Fibroblast of skin of left biceps (primary cell): ENCODE measurements at places on chromosomes 11 and 22.
A peak's percentile ranks its signal among the peaks of the same experiment; 100 is the strongest.

- no peak for DNase-seq
Observed at GRCh38 chr22:22086501-22087158, 104.0 kb upstream of the TOP3B start.

GRCh38 chr11:76217653-76218160 is 11.4 kb upstream of the WNT11 start:
- DNase-seq = no peak

GRCh38 chr11:93537767-93538261 is 5.4 kb downstream of the SMCO4 start:
- no peak for DNase-seq

DNA sequence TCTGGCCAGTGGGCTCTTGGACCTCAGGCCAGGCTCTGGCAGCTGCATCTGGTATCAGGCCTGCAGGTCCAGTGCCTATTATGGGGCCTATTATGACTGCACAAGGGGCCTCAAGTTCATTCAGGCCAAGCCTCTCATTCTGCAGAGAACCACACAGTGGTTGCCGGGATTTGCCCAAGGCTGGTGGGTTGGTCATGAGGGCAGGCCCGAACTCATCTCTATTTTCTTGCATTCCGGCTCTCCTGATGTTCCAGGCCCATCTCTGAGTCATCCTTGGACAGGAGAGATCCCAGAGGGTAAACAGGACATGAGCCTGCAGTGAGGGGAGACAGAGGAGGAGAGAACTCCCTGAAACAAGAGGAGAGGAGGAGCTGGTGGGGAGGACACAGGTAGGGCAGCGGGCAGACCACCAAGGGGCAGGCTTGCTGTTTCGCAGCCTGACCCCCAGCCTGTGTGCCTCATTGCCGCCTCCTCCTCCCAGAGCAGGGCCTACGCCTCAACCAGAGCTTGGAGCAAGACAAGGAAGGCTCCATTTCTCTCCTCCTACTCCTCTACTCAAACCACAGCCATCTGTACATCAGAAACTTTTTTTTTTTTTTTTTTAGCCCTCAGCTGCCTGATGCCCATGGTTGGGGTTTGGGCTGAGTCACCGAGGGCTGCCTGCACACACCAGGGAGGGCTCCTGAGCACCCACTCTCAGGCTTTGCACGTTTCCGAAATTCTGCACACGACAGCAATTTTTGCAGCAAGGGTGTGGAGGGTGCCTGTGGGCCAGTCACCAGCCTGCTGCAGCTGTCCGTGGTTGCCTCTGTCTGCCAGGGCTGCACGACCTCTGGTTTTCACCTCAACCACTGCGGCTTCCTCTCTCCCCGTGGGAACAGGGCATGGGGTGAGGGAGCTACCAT is 12.7 kb upstream of the TREH start:
- peak; percentile 7 for DNase-seq

- DNase-seq = no peak
Observed at GRCh38 chr11:103872748-103873147, 163.7 kb upstream of the DDI1 start.

DNA sequence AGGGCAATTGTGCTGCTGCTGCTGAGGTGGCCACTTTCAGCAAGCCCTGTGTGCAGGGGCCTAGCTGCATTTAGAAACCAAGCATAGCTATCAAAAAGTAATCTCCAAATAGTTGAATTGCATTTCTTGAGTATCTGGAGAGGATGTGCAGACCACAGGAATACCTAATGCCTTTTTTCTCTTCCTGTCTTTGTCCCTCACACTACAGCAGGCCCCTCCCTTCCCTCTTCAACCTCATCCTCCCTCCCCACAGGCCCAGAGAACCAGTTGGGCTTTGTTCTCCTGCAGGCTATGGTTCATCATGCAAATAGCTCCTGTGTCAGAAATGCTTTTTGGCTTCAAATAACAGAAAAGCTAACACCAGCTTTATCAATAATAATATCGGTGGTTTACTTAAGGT is 47.7 kb downstream of the DKK3 start:
- no peak for DNase-seq

GRCh38 chr11:69489031-69489745 is 7.7 kb downstream of the LINC01488 start:
- DNase-seq = no peak

DNA sequence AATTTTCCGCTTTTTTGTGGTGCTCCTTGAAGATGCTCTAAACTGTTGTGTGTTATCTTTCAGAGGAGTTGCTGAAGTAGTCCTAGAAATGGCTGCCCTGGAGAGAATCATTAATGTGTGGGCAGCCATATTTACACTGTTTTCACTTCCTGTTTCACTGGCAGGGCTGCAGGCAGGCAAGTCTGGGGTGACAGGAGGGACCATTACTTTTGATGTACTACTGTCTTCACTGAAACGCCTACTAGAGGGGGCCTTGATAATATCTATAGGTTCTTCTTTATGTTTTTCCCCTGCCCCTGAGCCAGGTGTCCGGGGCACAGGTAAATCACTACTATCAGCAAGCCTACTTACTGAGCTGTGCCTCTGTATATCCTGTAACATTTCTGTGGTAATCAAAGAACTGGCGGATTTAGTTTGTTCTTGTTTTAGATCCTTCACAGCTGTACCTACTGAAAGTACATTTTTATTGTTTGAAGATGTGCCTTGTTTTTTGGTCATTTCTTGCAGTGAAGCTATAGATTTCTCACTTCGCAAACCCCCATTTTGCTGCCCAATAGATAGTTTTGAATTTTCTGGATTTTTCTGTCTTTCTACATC is 39.7 kb downstream of the ACAT1 start:
- DNase-seq = no peak

DNA sequence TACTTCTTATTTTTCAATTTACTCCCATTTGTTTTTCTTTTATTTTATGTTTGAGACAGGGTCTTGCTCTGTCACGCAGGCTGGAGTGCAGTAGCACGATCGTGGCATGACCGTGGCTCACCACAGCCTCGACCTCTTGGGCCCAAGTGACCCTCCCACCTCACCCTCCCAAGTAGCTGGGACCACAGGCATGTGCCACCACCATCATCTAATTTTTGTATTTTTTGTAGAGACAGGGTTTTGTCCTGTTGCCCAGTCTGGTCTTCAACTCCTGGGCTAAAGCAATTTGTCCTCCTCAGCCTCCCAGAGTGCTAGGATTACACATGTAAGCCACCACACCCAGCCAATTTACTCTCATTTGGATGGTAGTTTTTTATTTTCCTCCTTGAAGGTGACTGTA is 679.3 kb upstream of the CCDC179 start:
- no peak for DNase-seq

DNA sequence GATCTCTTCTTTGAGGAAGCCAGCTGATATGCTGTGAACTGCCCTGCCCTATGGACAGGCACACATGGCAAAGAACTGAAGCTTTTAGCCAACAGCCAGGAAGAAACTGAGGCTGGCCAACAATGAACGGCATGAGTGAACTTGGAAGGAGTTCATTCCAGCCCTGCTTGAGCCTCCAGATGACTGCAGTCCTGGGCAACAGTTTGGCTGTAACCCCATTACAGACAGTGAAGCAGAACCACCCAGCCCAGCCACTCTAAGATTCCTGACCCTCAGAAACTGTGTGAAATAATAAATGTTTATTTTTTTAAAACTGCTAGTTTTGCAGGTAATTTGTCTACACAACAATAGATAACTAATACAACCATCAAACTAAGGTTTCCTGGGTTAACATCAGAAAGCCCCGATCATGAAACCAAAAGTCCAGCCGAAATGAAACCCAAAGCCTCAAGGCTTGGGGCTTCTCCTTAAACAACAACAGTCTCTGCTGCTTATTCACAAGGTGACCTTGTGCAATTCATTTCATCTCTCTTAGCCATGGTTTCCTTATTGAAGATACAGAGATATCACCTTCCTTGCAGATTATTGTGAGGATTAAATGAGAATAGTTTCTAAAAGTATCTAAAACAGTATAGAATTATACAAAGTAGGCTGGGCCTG is 31.4 kb downstream of the PAK1 start:
- no peak for DNase-seq

DNA sequence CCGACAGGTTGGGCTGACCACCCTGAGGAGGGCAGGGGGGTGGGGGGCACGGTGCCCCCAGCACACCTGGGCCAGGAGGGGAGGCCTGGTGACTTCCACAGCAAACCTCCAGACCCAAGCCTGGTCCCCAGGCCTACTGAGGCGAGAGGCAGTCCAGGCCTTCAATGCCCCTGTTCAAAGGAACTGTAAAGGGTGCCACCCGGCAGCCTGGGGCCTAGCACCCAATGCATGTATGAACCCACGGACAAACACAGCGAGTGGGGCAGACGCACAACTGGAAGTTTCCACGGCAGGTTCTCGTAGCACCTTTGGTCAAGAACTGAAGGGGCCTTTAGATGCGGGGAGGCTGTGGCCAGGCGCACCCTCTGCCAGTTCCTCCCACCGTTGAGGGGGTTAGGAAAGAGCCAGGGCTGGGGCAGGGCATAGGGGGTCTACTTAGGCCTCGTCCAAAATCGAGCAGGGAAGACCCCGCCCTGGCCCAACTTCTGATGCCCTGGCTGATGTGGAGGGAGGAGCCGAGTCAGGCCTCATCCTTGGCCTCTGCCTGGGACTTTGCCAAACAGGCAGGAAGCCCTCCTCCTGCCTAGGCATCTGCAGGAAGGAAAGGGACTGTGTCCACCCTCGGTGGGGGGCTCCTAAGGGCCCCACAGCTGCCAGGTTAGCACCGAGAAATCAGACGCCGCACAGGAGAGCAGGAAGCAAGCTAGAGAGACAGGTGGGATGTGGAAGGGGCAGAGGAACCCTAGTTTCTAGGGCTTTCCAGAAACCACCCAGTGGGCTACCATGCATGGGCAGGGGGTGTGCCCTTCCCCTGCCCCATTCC is 6.6 kb downstream of the CBX6 start:
- DNase-seq = no peak

DNA sequence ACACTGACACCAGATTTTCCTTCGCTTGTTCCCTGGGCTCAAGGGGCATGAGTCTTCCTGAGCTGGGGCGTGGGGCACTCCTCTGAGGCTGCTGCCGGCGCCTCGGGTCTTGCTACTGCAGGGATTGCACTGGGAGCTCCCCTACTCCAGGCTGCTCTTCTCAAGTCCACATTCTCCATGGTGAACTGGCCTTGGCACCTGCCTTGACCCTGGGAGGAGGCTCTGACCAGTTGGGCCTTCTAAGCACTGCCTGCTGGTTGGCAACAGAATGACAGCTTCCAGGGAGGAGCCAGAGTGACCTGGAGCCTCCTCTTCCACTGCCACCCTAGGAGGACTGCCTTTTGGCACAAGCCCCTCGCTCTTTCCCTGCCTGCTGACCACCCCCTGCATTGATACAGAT is 9.5 kb downstream of the FREY1 start:
- no peak for DNase-seq

DNA sequence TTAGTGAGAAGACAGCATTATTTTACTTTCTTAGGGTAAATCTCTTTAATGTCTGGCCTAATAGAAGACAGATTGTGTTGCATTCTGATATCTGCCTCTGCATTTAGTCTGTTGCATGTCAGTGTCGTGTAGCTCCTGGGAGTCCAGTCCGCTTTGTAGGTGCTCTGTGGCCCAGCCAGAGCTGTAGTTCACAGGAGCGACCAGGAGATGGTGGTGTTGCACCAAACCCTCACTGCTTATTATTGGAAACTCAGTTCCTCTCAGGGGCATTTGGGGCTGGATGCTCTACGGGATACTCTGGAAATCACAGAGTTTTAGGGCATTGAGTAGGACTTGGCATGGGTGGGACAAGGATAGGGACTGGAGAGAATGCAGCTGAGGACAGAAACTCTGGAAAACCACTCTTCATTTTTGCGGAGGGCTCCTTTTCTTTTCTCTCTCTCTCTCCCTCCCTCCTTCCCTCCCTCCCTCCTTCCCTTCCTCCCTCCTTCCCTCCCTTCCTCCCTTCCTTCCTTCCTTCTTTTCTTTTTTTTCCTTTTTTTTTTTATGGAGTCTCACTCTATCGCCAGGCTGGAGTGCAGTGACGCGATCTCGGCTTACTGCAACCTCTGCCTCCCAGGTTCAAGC is 21.7 kb downstream of the MIAT start:
- peak; percentile 48 for DNase-seq

GRCh38 chr11:69044111-69045013 is 4.4 kb upstream of the TPCN2 start:
- no peak for DNase-seq

GRCh38 chr11:108826136-108826535 is 161.3 kb downstream of the DDX10 start:
- no peak for DNase-seq

DNA sequence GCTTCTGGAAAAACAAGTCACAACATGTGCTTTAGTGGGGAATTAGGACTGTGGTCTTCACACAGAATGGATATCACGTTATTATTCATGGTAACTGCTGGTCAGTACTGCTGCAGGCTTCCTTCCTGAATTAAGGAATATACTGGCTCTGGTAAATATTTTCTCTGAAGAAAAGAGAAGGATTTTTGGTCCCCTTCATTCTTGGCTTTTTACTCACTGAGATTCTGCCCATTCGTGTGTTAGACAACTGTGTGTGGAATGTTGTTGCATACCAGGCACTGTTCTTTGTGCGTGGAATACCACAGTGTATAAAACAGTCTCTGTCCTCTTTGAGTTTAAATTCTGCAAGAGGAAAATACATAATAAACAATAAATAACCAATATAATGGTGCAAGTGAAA is 80.3 kb downstream of the ALX4 start:
- DNase-seq = no peak

DNA sequence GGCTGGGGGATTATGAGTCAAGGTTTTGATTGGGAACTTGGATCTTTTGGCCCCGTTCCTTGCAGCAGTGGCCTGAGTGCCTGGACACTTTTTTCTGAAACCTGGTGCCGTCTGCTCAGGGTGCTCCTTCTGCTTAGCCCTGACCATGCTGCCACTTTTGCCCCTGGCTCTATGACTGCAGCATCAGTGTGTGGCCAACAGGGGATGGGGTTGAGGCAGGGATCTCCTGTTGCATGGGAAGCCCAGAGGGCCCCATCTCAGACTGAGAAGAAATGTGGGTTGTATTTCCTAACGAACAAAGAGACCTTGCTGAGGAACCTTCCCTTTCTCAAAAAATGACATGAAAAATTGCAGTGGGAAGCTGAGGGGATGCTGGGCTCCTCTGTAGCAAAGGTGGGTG is 18.7 kb downstream of the POU2F3 start:
- no peak for DNase-seq

GRCh38 chr11:1241706-1242105 is 18.8 kb downstream of the MUC5B start:
- DNase-seq = no peak
